ENCODE measurements at places on chromosomes 2 and 18.

GRCh38 chr2:132902626-132903025 lies 232.6 kb upstream of the LYPD1 start:
- DNase-seq: no peak

DNA sequence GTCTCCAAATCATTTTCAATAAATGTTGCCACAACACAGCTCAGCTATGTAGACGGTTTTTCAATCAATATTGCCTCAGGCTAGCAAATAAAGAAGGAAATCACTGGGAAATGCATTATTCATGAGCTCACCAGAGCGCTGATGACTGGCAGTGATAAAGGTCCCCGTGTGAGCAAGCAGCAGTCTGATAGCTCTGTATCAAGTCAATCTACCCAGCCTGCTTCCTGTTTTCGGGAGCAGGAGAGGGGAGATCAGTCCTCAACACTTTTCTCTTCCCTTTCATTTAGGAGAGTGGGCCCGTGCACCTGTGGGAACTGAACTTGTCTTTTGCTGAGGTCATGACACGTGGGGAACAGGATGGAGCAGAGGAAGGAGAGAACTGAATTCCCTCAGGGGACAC lies 253.9 kb upstream of the SIX2 start:
- no peak for DNase-seq

- no peak for DNase-seq
Observed at GRCh38 chr2:212392043-212392442, 146.6 kb downstream of the ERBB4 start.

GRCh38 chr18:58572181-58572580 lies 56.7 kb downstream of the ALPK2 start:
- DNase-seq: no peak

- no peak for DNase-seq
Observed at GRCh38 chr2:60067006-60067405, 486.4 kb downstream of the BCL11A start.

GRCh38 chr2:96887493-96888012 lies 17.7 kb upstream of the SEMA4C start:
- DNase-seq: no peak

DNA sequence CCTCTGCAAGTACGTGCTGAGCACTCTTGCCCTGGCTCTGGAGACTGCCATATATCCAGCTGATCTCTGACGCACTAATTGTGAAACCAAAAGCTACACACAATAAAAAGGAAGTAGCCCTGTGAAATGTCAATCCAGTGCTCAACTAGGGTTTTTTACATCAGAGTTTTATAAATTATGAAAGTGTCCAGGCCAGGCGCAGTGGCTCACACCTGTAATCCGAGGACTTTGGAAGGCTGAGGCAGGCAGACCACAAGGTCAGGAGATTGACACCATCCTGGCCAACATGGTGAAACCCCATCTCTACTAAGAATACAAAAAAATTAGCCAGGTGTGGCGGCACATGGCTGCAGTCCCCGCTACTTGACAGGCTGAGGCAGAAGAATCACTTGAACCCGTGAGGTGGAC lies 24.5 kb upstream of the PEX13 start:
- DNase-seq: no peak

GRCh38 chr2:81097361-81097760 lies 792.8 kb upstream of the LRRTM1 start:
- no peak for DNase-seq

- DNase-seq: no peak
Observed at GRCh38 chr18:31438402-31438801, 9.1 kb upstream of the DSG3 start.

GRCh38 chr18:68472701-68473295 lies 242.1 kb downstream of the TMX3 start:
- DNase-seq: no peak

- DNase-seq: no peak
Observed at GRCh38 chr18:35680139-35680551, 98.6 kb downstream of the GALNT1 start.

DNA sequence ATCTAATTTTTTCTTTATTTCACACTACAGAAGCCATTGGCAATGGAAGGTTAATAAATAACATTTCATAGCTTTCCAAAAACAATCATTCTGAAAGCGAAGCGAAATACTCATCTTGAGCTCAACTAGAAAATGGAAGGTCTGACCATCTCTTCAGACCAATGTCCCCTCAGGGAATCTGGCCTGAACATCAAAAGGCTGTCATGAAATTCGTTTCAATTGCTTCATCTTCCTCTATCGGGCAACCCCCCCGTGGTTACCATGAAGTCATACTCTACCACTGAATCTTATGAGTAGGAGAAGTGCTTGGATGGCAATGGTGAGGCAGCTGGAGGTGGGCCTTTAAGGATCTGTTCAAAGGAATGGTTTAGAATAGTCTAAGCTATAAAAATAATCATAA lies 22.9 kb upstream of the CYTIP start:
- no peak for DNase-seq

DNA sequence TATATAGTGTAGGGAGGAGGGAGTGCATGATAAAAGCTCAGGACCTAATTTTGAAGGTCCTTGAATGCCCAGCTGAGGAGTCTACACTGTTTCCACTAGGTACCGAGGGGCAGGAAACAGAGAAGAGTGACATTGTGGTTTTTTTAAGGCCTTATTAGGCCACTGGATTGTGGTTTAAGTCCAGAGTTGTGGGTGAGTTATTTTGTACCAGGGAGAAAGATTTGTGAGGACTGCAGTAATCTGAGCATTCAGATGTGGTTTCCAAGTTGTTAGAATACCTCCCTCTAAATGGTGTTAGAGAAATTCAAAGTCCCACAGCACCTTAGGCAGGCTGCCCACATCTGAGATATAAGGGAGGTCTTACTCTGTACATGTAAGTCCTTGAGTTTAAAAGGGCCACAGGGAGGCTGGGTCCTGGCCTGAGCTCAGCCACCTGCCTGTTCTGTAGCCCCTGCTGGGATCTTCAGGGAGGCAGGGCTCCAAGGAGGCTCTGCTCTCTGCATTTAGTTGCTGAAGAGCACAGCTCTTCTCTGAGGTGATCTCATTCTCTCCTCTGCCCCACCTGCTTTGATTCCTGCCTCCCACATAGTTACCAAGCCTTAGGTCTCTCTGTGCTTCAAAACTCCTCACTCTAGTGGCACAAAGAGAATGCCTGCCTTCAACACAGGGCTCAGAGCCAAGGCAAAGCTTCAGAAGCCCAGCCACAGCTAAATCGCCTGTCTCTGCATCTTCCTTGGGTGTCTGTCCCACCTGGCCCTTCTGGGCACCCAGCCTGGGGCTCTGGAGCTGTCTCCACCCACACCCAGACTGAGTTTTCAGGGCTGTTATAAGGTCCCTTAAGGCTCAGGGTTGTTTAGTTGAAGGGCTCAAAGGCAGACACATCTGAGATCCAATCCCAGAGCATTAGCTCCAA lies 88.1 kb downstream of the VSNL1 start:
- DNase-seq: no peak

DNA sequence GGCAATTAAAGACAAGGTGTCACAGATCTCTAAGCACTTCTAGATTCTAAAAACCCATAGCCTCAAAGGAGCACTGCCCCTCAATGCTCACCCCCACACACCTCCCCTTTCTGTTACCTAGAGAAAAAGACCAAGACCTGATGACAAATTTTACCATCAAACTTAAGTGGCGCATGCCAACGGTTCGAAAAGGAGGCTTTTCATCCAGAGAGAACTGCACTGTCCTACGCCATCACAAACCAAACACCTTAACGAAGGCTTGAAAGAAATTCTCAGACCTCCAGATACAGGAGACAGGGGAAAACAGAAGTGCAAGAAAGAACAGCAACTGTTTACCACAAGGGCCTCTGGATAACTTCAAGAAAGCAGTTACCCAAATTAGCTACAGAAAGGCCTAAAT lies 2.0 kb upstream of the ZC3H6 start:
- DNase-seq: no peak

GRCh38 chr2:42848726-42849290 lies 56.4 kb upstream of the HAAO start:
- DNase-seq: no peak

- DNase-seq: no peak
Observed at GRCh38 chr2:102788216-102788884, 26.5 kb downstream of the TMEM182 start.
